ENCODE measurements at places on chromosomes 7 and 10. TPM values are rescaled to one million over a fixed set of nuclear protein-coding genes. Genes with fewer than 3 reads are reported as not detected.

The PCGF6 gene
- 9.7 TPM for total RNA-seq

DNA sequence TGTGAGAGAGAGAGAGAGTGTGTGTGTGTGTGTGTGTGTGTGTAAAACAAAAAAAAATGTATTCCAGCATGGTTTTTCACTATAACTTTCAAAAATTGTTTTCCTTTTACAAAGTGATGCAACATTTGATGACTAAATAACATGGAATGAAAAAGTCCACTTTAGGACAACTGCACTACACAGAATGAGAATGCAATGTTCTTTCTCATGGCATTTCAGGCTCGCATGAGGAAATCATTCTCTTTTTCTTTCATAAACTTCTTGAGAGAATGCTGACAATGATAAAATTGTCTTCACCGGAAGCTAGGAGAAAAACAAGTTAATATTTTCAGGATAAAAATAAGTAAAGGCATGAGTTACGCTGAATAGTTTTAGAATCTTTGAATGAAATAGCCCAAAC is 53.7 kb downstream of the SLC16A12 start:
- peak overlapping the region; percentile 74 for H3K27ac ChIP-seq
- H3K36me3 ChIP-seq, result no peaks in the 10 kb centered on the region
- peak; percentile 90 for DNase-seq
- H3K27me3 ChIP-seq, result no peaks in the 10 kb centered on the region

DNA sequence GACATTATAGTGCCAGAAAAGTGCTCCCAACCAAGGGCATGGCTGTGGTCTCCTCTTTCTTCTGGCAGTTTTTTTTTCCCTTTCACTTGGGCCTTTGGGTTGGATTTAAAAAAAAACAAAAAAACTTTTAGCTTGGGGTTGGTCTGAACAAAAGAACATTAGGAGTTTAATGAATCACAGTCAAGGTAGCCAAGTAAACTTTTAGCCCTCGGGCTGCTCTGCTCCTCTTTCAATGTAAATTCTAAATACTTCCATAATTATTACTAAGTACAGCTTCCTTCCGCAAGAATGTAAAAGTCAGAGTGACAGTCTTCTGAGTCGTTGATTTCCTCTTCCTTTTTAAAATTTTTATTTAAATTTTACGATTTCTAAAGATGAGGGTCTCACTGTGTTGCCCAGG is 79.2 kb downstream of the NRF1 start:
- no peaks in the 10 kb centered on the region for H3K27me3 ChIP-seq
- H3K4me3 ChIP-seq, result no peak overlapping the region
- H3K36me3 ChIP-seq, result peaks cover 6% of the 10 kb centered on the region

DNA sequence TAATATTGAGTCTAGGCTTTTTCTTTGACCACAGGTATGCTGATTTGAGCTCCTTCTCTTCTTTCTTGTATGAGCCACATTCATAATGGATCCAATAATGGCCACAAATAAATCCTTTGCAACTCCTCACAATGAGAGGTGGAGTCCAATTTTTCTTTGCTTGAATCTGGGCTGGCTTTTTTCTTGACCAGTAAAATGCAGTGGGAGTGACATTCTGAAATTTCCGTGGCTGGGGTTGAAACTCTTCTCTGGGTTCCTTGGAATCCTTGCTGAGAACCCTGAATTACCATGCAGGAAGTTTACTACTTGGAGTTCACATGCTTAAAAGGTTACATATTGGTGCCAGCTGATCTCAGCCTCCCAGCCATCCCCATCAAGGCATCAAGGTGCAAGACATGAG is 22.4 kb upstream of the FAM180A start:
- peaks cover 24% of the 10 kb centered on the region for H3K4me1 ChIP-seq
- H3K27me3 ChIP-seq, result no peaks in the 10 kb centered on the region
- no peak overlapping the region for H3K27ac ChIP-seq
- no peak for DNase-seq

DNA sequence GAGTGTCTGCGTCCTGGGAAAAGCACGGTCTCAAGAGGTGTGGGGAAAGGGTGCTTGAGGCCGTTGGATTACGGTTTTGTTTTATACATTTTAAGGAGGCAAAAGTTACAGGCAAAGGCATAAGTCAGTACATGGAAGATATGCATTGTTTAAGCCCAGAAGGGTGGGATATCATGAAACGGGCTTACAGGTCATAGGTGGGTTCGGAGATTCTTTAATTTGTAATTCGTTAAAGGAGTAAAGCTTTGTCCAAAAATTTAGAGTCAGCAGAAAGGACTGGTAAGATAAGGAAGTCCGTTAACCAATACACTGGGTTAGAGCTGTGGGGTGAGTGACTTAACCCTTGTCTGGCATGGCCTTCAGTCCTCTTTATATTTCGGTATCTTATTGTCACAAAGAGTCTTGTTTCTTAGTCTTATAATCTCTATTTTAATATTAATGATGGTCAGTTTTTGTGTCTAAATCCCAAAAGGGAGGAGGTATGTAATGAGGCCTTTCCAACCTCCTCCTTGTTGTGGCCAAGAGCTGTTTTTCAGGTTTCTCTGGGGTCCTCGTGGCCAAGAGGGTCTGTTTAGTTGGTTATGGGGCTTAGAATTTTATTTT is 12.7 kb downstream of the TSPAN14 start:
- peaks cover 31% of the 10 kb centered on the region for H3K4me1 ChIP-seq
- DNase-seq, result no peak
- H3K27me3 ChIP-seq, result no peaks in the 10 kb centered on the region
- H3K27ac ChIP-seq, result no peak overlapping the region
- H3K4me3 ChIP-seq, result no peak overlapping the region
- H3K36me3 ChIP-seq, result no peaks in the 10 kb centered on the region

DNA sequence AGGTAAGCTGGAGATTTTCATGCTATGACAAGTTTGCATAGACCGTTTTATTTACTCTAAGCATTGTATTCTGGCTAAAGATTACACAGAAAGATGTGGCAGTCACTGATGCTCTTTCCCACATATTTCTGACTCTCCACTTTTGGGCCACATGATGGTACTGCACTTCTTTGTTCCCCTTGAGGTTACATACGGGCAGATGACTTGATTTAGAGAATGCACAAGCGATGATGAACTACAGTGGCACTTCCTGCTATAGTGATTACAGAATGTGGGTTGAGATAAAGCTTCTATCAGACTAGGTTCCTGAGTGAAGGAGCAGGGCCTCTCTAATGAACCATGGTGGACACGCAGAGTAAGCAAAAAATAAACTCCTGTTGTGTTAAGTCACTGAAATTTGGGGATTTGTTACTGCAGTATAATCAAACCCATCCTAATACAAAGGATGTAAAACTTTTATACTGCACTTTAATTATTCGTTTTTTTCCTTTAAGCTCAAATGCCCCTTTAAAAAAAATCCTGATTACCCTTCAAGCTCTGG is 177.9 kb downstream of the TAX1BP1 start:
- H3K36me3 ChIP-seq, result no peaks in the 10 kb centered on the region
- H3K4me3 ChIP-seq, result no peak overlapping the region
- DNase-seq, result peak; percentile 61
- H3K27ac ChIP-seq, result 0 out of 2 replicates have a peak overlapping the region, but pooled peaks have one; percentile 4
- H3K4me1 ChIP-seq, result peaks cover 20% of the 10 kb centered on the region

GRCh38 chr10:88994019-88994418 is 3.4 kb downstream of the FAS start:
- H3K4me1 ChIP-seq, result peaks cover 38% of the 10 kb centered on the region
- peak overlapping the region; percentile 47 for H3K27ac ChIP-seq
- H3K4me3 ChIP-seq, result peak overlapping the region; percentile 90
- peak; percentile 77 for DNase-seq

GRCh38 chr10:94286901-94287300 is 75.8 kb downstream of the NOC3L start:
- H3K27me3 ChIP-seq, result no peaks in the 10 kb centered on the region
- H3K27ac ChIP-seq, result no peak overlapping the region
- H3K4me1 ChIP-seq, result peaks cover 8% of the 10 kb centered on the region
- H3K36me3 ChIP-seq, result no peaks in the 10 kb centered on the region
- no peak overlapping the region for H3K4me3 ChIP-seq

DNA sequence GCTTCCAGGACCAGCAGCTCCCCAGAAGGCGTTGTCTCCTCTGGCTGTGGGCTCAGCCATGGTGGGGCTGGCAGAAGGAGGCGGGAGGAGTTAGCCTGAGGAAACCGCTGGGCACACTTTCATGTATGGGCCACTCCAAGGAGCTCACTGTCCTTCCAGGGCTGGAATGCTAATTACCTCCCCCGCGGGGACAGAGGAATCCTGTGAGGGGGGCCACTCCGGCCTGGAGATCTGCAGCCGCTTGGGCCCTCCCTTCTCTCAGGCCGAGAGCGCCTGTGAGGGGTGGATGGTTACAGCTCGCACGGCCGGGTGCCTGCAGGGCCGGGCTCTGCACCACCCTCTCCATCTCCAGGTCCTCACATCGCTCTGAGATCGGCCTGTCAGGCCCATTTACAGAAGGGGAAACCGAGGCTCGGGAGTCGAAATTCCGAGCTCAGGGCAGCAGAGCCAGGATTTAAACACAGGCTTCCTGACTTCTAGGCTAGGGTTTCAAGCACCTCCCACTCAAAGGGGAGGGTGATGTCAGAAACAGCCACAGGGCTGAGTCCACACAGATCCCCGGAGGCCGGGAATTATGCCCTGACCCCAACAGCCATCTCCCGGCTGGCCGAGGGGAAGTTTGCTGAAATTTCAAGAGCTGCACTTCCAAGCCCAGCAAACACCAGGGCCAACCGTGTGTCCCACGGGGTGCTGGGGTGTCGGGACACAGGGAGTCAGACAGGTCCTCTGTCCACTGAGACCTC is 59.1 kb downstream of the PDGFA start:
- no peaks in the 10 kb centered on the region for H3K27me3 ChIP-seq
- peak overlapping the region; percentile 43 for H3K4me3 ChIP-seq
- no peak overlapping the region for H3K27ac ChIP-seq
- 0 out of 2 replicates have a peak, but pooled peaks cover 10% of the 10 kb centered on the region for H3K4me1 ChIP-seq

GRCh38 chr7:26198133-26198780 is 2.3 kb downstream of the HNRNPA2B1 start:
- H3K27me3 ChIP-seq, result no peaks in the 10 kb centered on the region
- H3K36me3 ChIP-seq, result peaks cover 58% of the 10 kb centered on the region
- peaks cover 30% of the 10 kb centered on the region for H3K4me1 ChIP-seq
- H3K4me3 ChIP-seq, result peak overlapping the region; percentile 86

DNA sequence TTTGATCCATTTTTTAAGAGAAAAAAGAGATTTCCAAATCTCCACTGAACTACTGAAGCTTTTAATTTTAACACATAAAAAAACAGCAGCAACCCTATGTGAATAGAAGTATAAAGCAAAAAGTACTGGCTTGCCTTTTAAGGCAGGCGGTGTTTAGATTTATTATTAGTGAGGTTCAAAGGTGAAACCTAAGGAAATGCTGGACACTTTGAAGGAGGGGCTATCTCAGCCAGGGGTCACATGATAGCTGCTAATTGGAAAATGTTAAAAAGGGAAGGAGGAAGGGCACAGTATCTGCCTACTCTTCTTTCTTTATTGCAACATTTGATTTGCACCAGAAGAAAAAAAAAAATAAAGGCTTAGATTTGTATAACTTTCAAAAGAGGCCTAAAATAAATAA is 183.8 kb downstream of the SKAP2 start:
- H3K27ac ChIP-seq, result no peak overlapping the region
- H3K36me3 ChIP-seq, result no peaks in the 10 kb centered on the region
- no peak overlapping the region for H3K4me3 ChIP-seq
- no peaks in the 10 kb centered on the region for H3K27me3 ChIP-seq
- peaks cover 8% of the 10 kb centered on the region for H3K4me1 ChIP-seq

GRCh38 chr10:46515793-46516192 is 40.7 kb downstream of the GPRIN2 start:
- no peaks in the 10 kb centered on the region for H3K27me3 ChIP-seq
- no peak overlapping the region for H3K4me3 ChIP-seq
- peaks cover 9% of the 10 kb centered on the region for H3K4me1 ChIP-seq
- no peaks in the 10 kb centered on the region for H3K36me3 ChIP-seq
- no peak overlapping the region for H3K27ac ChIP-seq
